ENCODE measurements at places on chromosomes 3 and 15.

DNA sequence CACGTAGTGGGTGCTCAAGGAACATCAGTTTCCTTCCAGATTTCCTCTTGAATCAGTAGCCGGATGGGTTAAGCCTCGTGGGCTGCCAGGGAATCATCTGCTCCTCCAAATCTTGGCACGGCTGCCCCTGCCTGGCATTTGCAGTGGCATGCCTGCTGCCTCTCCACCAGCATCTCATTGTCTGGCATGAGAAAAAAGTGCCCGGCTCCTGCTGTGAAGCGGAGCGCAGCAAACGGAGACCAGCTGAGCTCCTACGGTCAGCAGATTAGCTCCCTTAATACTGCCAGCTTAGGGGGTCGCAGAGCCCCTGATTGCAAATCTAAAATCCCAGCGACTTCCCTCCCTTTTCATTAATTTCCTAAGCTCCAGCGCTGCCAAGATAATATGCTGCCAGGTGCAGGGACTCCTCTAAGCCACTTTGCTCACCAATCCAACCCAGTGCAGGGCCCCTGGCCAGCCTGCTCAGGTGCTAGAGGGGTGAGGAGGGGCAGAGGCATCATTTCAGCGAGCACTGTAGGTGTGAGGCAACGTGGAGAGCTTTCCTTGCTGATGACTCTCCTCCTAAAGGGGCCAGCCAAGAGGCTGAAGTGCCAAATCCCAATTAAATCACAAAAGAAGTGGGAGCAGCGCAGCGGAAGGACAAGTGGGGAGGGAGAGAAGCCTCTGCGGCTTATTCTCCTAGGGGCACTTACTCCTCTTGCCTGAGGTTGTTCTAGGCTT lies 49.6 kb upstream of the ST8SIA2 start:
- DNase-seq = no peak

- DNase-seq = no peak
These were observed 120.9 kb downstream of the NEK11 start for GRCh38 chr3:131147534-131147933.

GRCh38 chr15:50018491-50018890 lies 100.5 kb downstream of the ATP8B4 start:
- no peak for DNase-seq

- DNase-seq = no peak
These were observed 14.4 kb downstream of the AGTR1 start for GRCh38 chr3:148711981-148712666.

DNA sequence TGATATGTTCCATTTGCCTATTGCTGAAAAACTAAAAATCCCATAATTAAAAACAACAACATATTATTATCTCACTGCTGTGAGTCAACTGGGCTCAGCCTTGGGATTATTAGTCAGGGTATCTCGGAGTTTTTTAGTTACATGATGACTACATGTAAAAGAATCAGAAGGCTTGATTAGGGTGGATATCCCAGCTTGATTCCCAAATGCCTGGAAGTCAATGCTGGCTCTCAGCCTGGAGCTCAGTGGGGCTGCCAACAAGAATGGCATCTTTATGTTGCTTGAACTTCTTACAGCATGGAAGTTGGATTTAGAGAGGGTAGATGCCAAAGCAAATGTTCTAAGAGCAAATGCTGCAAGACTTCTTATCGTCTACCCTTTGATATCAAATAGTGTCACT lies 278.5 kb downstream of the PLOD2 start:
- no peak for DNase-seq

- no peak for DNase-seq
These were observed 60.8 kb upstream of the UMPS start for GRCh38 chr3:124669470-124669869.

All from activated T-helper 9 cell treated with anti-CD3 and anti-CD28 coated beads, Interleukin-2, amount 50 U/mL, for 16 hours (primary cell).